Amniotic stem cell (primary cell): ENCODE measurements at places on chromosomes 2 and 18.

GRCh38 chr18:8972116-8972515 lies 130.4 kb upstream of the NDUFV2 start:
- DNase-seq: no peak

GRCh38 chr18:986051-986450 lies 81.4 kb downstream of the ADCYAP1 start:
- DNase-seq: no peak

DNA sequence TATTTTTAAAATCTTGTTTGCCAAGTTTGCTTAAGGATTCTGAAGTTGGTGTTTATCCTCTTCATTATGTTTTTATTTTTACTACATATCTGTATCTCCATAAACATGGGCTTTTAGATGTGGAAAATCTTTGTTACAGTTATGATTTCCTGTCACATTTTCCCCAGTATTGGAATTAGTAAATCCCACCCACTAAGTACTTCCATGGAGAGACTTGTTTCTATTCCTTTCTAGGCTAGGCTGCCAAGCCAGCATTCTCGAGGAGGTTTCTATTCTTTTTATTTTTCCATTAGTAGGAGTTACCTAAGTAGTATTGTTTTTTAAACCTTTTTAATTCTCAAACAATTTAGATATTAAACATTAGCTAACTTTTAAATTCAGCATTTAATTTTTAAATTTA lies 22.1 kb downstream of the PKP4 start:
- no peak for DNase-seq

DNA sequence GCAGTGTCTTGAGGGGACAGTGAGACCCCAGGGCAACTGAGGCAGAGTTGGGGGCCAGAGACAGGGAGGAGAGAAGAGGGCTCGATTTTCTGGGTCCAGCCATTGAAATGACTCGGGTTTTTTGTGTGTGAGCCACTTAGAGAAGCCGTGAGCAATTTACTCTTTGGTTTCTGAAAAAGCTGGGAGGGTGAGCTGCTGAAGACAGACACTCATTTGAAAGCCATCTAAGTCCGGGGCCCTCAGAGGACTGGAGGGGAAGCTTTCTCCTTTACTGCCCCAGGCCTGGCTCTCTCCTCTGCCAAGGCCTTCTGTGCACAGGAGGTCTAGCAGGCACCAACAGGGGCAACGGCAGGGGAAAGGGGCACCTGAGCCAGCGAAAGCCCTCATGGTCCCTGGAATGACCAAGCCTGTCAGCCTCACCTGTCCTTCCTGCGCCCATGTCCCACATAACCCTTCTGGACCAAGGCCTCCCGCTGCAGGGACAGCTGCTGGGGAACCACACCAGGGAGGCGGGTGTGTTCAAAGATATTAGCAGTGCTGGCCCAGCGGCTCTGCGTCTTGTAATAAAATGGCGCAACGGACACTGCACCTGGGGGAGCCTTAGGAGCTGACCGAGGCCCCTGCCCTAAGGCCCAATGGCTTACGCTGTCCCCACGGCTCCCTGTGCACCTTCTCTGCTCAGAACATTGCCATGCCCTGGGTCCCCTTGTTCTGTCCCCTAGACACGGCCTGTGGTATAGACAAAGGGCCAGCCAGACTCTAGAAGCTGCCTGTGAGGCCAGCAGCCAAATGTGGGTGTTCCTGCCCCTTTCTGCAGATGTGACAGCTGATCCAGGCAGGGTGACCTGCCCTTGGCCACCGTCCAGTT lies 45.8 kb downstream of the HS6ST1 start:
- DNase-seq: no peak

DNA sequence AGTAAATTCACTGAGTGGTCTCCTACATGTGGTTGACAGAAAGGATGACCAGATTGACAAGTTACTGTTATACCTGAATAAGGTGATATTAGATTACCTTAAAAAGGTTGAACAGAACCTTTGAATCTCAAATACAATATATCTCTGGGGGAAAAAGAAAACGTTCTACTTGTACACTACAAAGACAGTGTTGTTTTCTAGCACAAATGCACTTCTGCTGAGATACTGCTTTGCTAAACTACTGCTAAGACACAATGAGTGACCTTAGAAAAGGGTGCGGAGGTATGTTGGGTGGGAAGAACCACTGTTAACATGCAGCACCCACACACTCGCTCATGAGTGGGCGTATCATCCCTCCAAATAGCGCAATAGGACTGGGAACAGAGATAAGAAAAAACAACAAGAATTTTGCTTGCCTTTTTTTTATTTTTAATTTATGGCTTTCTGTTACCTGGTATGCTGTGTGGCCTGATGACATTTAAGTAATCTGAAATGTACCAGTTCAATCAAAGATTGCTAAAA lies 6.1 kb downstream of the BCL2 start:
- no peak for DNase-seq

DNA sequence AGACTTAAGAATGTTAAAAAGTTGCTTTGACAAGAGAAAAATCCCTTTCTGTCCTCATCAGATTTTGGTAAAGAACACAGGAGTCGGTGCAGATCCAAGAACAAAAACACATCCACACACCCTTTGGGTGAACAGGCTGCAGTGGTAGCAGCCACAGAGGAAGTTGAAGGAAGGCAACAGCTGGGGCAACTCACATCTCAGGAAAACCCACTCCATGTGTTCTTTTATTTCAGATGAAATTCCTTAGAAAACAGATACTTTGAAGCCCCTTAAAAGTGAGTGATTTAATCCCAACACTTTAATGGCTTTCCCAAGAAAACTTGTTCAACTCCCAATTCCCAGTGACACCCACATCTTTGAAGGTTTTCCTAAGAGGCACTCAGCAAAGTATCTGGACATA lies 271.3 kb downstream of the ICOS start:
- no peak for DNase-seq

DNA sequence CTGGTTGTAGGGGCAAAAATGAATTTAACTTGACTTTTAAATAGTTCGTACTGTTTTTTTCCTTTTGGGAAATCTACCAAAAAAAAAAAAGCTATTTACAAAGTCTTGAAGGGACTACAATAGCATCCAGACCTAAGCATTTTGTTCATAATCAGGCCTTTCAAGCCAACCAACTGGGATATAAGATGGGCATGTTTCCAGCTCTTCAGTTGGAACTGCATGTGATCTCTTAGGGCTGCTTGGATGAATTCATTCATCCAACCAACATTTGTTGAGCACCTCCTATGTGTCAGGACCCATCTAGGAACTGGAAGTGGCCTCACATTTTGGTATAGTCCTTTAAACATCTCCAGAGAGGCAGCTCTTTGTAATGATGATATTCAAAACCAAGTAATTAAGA lies 98.6 kb downstream of the AAK1 start:
- DNase-seq: no peak

DNA sequence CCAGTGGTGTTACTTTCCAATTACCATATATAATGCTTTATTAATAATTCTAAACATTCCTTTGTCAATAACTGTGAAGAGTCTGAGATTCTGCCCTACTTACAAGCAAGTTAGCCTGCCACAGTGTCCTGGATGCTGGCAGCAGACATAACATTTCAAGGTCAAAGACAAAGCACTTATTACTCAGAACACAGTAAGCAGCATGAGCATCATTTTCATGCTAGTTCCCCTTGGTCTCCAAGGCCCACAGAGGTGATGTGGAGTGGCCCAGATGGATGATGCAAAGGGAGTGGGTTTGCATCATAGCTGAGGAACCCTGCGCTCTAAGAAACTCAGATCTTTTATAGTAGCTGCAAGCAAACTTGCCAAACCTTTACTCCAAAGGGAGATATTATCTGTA lies 349.7 kb downstream of the ZEB2 start:
- no peak for DNase-seq

GRCh38 chr2:37627710-37628109 lies 43.7 kb downstream of the CDC42EP3 start:
- DNase-seq: no peak

- no peak for DNase-seq
Measured at GRCh38 chr18:49564518-49564834, 2.6 kb downstream of the LIPG start.

DNA sequence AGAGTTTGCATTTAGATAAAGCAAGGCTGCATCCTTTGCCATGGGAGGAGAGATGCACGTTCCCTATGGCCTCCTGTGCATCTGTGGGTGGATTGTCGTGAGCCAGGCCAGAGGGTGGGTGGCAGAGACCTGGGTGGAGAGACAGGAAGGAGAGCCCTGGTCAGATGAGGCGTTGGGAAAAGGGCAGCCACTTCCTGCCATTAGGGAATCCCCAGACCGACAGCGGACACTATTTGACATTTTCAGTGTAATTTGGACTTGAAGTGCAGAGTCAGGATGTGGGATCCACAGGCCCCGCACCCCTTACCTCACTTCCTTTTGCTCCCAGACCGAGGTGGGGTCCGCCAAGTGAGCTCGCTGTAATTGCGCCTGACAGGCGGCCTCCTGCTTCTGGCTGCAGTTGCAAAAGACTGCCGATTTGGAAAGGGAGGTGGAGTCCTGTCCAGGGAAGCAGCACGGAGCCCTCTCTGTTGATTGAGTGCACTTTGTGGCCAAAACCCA lies 150.0 kb downstream of the DYSF start:
- DNase-seq: no peak

- no peak for DNase-seq
Measured at GRCh38 chr2:56012221-56012765, 88.7 kb upstream of the EFEMP1 start.

GRCh38 chr2:228224410-228224809 lies 42.9 kb upstream of the SPHKAP start:
- DNase-seq: no peak

DNA sequence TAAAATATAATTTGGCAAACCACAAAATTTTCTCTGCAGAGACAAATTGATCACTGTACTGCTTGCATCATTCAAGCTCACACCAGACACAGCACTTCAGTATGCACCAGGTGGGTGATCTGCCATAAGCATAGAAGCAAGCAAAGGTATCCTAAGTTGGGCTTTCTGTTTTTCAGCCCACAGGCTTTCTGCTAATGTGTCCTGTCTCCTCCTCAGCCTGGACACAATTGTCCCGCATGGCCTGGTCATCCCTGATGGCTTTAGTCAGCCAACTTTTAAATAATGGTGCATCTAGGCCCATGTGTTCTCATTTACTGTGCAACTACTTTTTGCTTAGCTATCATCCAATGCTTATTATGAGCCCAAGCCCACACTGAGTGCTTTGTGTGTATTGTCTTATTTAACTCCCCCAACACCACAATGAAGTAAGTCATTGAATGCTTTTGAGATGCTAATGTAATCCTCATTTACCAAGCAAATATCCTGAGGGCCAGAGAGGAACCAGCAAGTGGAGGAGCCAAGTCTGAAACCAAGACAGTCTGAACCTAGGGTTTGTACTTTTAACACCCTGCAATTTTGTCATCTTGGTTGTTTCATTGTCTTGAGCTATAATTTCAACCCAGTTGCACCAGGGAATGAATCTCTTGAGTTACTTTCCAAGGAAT lies 111.2 kb upstream of the SETBP1 start:
- no peak for DNase-seq

- no peak for DNase-seq
Measured at GRCh38 chr18:61553045-61553659, 219.9 kb downstream of the CDH20 start.

DNA sequence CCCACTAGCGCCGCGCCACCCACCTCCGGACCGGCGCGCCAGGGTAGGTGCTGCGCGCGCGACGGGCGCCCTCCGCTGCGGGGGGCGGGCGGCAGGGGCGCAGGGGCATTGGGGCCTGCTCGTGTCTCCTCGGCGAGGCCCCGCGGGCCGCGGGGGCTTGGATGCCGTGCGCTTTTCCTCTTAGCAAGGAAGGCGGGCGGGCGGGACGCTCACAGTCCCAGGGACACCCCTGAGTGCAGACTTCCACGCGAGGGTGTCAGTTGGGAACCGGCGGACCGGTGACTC lies 748 bp downstream of the TWIST2 start:
- no peak for DNase-seq

GRCh38 chr2:187233811-187234210 lies 214.2 kb downstream of the CALCRL start:
- no peak for DNase-seq

DNA sequence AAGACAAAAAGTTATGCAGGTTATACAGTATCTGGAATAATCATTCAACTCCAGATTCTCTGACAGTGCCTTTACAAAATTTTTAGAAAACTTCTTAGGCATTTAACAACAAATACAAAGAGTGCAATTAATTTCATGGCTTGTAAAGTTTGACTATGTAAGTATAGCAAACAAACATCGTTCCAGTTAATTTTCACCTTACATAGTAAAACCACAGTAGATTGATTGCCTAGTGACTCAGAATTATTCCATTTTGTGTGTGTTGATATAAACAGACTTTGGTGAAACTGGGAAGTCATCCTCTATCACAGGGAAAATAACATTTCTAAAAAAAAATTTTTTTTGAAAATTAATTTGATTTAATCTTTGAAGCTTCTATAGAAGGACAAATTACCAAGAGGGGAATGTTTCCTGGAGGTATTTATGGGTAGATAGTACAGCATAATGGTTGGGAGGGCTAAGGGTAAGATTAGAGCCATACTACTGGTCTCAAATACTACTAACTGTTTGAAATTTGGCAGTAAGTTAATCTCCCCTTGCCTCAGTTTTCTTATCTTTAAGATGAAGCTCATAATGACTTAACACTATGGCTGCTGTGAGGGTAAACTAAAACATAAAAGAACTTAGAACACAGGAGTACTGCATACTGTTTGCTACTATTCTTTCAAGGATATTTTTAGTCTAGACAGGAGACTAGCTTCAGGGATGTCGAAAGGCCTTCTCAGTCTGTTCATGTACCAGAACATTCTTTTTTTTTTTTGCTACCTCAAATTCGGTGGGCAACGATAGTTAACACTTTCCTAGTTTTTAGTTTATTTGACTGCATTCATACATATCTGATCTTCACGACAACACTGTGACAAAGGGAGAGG lies 19.6 kb downstream of the NDUFAF7 start:
- no peak for DNase-seq

- no peak for DNase-seq
Measured at GRCh38 chr2:45439788-45440773, 171.0 kb downstream of the SRBD1 start.

DNA sequence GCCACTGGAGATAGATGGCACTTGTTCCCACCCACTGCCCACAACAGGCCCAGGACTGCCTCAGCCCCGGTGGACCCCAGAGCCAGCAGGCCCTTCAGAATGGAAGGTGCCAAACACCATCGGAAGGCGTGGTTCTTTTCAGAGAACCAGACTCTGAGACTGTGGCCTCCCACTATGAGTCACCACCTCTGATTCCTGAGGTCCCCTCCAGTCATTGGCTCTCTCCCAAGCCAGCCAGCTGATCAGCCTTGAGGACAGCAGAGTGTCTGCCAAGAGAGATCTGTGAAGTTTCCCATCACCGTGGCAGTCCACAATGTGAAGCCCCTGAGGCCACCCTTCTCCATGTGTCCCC lies 10.4 kb upstream of the MAP3K2 start:
- DNase-seq: peak; percentile 87

DNA sequence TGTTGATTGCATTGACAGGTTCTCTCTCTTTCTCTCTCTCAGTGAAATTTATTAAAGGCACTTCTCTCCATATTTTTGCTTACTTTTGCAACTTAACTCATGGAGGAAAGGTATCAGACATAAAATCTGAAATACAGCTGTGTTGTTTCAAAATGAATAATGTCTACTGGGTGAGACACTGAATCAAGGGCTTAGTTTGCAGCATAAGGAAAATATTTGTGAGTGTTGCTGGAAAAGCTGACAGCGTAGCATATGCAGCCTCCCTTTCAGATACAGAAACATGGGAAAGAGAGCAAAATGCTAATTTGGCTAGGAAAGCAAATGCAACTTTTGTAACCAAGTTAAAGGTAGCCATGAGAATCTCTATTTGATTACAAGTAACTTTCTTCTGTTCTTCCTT lies 81.5 kb upstream of the COL3A1 start:
- DNase-seq: no peak
